Natural killer cell (primary cell): ENCODE measurements at places on chromosomes 4 and X. TPM values are rescaled to one million over a fixed set of nuclear protein-coding genes. Genes with fewer than 3 reads are reported as not detected.

DNA sequence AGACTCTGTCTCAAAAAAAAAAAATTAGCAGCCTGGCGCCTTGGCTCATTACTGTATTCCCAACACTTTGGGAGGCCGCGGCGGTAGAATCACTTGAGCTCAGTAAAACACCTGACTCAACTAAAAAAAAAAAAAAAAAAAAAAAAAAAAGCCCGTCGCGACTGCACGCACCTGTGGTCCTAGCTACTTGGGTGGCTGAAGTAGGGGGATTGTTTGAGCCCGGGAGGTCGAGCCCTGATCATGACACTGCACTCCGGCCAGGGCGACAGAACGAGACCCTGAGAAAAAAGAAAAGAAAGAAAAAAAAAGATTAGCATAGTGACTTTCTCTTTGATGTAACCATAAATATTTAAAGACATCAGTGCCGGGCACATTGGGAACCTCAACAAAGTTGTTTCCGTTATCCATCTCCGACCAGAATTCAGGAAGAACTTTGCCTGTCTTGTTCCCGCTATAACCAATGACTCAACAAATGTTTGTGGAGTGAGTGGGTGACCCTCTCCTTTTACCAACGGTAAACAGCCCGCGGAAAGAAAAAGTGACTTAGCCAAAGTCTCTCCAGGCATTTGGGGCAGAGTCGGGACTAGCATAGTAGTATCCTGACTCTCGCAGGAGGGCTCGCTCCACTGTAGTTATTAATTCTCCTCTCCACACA is 553 bp upstream of the MED28 start:
- H3K4me3 ChIP-seq, result peak overlapping the region; percentile 96
- H3K27me3 ChIP-seq, result no peaks in the 10 kb centered on the region
- peak overlapping the region; percentile 85 for H3K27ac ChIP-seq
- peaks cover 28% of the 10 kb centered on the region for H3K4me1 ChIP-seq
- DNase-seq, result peak; percentile 60

GRCh38 chr4:108738003-108738706 is 24.7 kb downstream of the ETNPPL start:
- H3K27ac ChIP-seq, result no peak overlapping the region
- H3K4me3 ChIP-seq, result no peak overlapping the region

DNA sequence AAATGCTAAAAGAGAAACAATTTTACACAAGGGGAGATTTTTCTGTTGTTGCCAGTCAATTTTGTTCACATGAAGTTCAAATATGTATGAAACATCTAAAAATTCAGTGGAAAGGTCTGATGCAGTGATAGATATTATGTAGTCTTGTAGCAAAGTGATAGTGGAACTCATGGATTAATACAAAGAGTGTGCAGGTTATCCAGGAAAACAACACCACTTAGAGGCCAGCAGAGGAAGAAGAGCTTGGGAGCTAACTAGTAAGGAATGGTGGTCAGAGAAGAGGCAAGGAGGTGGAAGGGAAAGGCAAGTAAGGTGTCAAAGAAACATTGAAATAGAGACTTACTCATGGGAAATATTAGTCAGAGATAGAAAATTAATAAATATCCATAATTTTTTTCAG is 395.6 kb downstream of the MAPK10 start:
- no peak overlapping the region for H3K4me3 ChIP-seq
- no peaks in the 10 kb centered on the region for H3K36me3 ChIP-seq
- no peak overlapping the region for H3K27ac ChIP-seq

DNA sequence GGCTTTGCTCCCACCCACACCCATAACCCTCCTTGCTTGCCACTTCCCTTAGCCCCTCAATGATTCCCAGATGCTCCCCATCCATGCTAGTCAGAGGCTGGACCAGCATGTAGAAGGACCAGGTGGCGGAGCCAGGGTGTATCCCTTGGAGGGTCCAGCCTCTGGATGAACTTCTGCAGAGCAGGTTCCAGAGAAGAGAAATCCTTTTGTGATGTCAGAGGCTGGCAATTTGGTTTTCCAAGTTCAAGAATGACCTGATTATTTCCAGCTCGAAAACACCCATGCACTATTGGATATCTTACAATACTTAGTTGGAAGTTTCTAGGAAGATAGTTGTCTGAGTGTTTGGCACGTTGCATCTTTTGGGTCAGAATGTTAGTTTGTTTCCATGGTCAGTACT is 168.3 kb upstream of the RPS6KA3 start:
- H3K27ac ChIP-seq, result no peak overlapping the region
- no peaks in the 10 kb centered on the region for H3K36me3 ChIP-seq
- H3K4me1 ChIP-seq, result peaks cover 15% of the 10 kb centered on the region
- no peak overlapping the region for H3K4me3 ChIP-seq

GRCh38 chr4:76194325-76194724 is 19.3 kb downstream of the SCARB2 start:
- no peak overlapping the region for H3K27ac ChIP-seq
- peaks cover 13% of the 10 kb centered on the region for H3K4me1 ChIP-seq
- H3K4me3 ChIP-seq, result no peak overlapping the region
- peaks cover 23% of the 10 kb centered on the region for H3K36me3 ChIP-seq

DNA sequence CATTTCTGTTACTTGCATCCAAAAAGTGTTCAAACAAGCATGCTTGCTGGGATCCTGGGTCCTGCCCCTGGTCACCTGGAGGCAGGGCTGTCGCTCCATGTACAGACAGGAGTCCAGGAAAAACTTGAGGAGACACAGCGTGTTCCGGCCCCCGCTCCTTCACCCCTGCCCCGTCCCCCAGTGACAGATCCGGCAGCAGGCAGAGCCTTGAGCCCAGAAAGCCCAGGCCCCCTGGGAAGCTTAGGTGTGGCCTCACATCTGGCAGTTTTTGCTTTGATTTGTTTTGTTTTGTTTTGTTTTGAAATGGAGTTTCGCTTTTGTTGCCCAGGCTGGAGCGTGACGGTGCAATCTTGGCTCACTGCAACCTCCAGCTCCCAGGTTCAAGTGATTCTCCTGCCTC is 67.0 kb downstream of the TRMT44 start:
- H3K27ac ChIP-seq, result no peak overlapping the region
- no peaks in the 10 kb centered on the region for H3K27me3 ChIP-seq
- no peak for DNase-seq
- no peaks in the 10 kb centered on the region for H3K36me3 ChIP-seq
- H3K4me3 ChIP-seq, result no peak overlapping the region

- H3K4me1 ChIP-seq, result peaks cover 8% of the 10 kb centered on the region
- no peak for DNase-seq
- no peak overlapping the region for H3K27ac ChIP-seq
- H3K36me3 ChIP-seq, result no peaks in the 10 kb centered on the region
- H3K27me3 ChIP-seq, result no peaks in the 10 kb centered on the region
- no peak overlapping the region for H3K4me3 ChIP-seq
Observed at GRCh38 chr4:48190839-48191238, 56.8 kb upstream of the TXK start.

- no peak overlapping the region for H3K4me3 ChIP-seq
- no peaks in the 10 kb centered on the region for H3K4me1 ChIP-seq
- no peak overlapping the region for H3K27ac ChIP-seq
- H3K27me3 ChIP-seq, result no peaks in the 10 kb centered on the region
Observed at GRCh38 chr4:54185044-54185780, 43.9 kb upstream of the PDGFRA start.

DNA sequence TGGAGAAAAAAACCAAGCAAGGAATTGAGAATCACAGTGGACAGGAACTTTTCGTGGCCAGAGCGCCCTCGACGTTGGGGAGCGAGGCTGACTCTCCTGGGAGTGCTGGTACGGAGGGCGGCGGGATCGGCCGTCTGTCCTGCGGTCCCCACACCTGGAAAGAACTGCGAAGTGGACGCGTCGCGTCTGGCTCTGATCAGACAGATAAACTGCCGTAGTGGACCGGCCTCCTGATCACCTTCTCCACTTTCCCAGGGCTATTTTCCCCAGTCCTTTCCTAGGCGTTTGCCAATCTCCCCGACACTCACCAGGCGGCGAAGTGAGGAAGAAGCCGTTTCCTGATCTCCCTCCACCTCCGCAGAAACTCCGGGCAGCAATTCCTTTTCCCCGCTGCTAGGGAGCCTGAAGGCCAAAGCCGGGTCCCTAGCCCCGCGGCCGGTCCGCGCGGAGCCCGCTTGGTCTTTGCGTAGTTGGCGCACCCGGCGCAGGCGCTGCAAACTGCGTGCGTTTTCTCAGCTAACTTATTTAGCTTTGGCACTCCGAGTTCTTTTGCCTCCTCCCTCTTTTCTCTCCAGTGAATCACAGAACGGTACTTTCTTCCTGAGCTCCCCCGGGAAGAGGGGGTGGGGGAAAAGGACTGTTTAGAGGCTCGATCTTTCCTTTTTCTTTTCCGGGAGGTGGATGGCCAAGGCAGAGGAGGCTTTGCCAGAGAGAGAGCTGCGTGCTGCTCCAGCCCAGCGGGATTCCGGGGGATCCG is at the start of gene ARSJ:
Gene ARSJ, minus strand, starts transcription at position 500 of the 757 bp plus-strand sequence. CDS start 813 bp downstream, outside the sequence.
- H3K36me3 ChIP-seq, result no peaks in the 10 kb centered on the region
- H3K27me3 ChIP-seq, result peaks cover 3% of the 10 kb centered on the region
- H3K4me3 ChIP-seq, result peak within 1 kb of the TSS; percentile 42
- DNase-seq, result no peak

GRCh38 chr4:56186808-56187523 is 200.3 kb downstream of the AASDH start:
- no peak overlapping the region for H3K4me3 ChIP-seq
- no peak for DNase-seq
- H3K27me3 ChIP-seq, result no peaks in the 10 kb centered on the region
- no peak overlapping the region for H3K27ac ChIP-seq

DNA sequence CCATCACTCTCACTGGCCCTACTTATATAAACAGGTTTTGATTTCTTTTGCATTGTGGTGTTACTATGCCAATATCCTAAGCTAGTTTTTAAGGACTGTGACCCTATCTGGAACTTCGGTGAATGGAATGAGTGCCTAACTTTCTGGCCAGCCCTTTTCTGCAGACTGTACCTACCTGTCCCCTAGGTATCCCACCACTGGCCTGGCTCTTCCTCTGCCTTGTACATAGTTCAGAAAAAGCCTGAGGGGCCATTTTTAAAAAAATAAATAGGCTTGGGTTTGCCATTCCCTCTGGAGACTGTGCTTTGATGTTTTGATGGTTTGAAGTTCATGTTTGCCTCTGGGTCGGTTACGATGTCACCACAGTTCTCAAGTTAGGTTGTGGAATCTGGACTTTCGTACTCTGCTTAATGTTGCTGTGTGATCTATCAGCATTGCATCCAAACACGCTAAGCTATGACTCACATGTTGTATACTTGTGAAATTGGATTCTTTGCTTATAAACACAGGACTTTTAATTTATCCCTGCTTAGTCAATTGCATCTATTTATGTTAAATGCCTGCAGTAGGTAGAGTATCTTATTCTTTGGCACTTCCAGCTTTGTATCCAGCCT is 182.0 kb downstream of the ANKRD50 start:
- no peaks in the 10 kb centered on the region for H3K36me3 ChIP-seq
- no peaks in the 10 kb centered on the region for H3K27me3 ChIP-seq
- no peak overlapping the region for H3K27ac ChIP-seq
- no peak for DNase-seq

DNA sequence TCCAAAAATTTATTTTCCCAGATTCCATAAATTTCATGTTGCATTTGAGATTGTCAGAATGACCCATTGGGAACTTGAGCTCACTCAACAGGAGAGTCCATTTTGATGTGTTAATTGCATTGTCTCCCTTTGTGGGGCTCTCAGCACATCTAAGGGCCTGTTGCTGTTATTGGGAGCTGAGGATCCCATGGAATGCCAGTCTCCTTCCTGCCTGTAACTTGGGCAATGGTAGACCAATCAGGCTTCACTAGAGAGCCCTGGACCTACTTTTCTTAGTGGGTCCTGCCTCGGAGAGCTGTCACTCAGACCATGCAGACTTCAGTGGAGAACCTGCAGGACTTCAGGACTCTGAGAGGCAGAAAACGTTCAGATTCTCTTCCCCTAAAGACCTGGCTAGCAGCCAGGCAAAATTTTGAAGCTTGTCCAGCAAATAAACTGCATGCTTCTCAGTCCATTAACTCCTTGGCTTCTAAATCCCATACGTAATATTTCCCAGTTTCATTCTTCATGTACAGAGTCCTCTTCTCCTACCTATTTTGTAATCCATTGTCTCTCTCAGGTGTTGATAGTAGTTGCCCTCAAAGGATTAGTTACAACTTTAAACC is 25.1 kb downstream of the OCRL start:
- H3K4me3 ChIP-seq, result no peak overlapping the region
- no peaks in the 10 kb centered on the region for H3K4me1 ChIP-seq
- DNase-seq, result no peak
- H3K27ac ChIP-seq, result no peak overlapping the region
- no peaks in the 10 kb centered on the region for H3K36me3 ChIP-seq

- peak; percentile 48 for DNase-seq
- no peaks in the 10 kb centered on the region for H3K27me3 ChIP-seq
- H3K36me3 ChIP-seq, result no peaks in the 10 kb centered on the region
Observed at GRCh38 chr4:100895556-100896197, 377.9 kb upstream of the EMCN start.

- DNase-seq, result peak; percentile 75
- H3K4me3 ChIP-seq, result no peak overlapping the region
Observed at GRCh38 chrX:39174772-39175417, 373.6 kb downstream of the MID1IP1 start.

DNA sequence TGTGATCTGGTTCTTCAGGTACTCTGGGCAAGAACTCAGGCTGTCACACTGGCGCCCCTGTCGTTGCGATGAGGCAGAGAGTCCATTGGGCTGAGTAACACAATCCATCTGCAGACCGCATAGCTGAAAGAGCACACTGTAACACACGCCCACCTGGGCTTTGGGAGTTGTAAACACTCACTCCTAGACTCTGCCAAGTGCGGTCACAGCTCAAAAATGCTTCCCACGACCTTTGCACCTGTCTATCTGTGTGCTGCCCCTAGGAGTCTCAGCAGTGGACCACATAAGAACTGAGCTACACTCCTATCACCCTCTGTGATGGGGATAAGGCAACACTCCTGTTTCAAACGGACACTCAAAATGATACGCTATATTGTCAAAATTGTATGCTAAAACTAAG is 2028.3 kb downstream of the PCDH7 start:
- no peaks in the 10 kb centered on the region for H3K27me3 ChIP-seq
- H3K36me3 ChIP-seq, result no peaks in the 10 kb centered on the region
- no peak overlapping the region for H3K4me3 ChIP-seq

- H3K27me3 ChIP-seq, result no peaks in the 10 kb centered on the region
- H3K27ac ChIP-seq, result no peak overlapping the region
Observed at GRCh38 chr4:2354118-2354517, 64.3 kb downstream of the ZFYVE28 start.

GRCh38 chr4:108398836-108399235 is 221.5 kb upstream of the RPL34 start:
- no peak overlapping the region for H3K27ac ChIP-seq
- no peaks in the 10 kb centered on the region for H3K27me3 ChIP-seq
- no peak overlapping the region for H3K4me3 ChIP-seq
- H3K4me1 ChIP-seq, result no peaks in the 10 kb centered on the region
- no peak for DNase-seq
- no peaks in the 10 kb centered on the region for H3K36me3 ChIP-seq

The TRIM61 gene
- 2.0 TPM for total RNA-seq

The CT45A9 gene
- not detected for total RNA-seq

The GC gene
- total RNA-seq, result not detected

The NPFFR2 gene
- total RNA-seq, result not detected

The PFKFB1 gene
- 0.73 TPM for total RNA-seq

The IGSF1 gene
- total RNA-seq, result not detected
